ENCODE measurements at places on chromosomes 4 and X.

- DNase-seq = no peak
Observed at GRCh38 chr4:79603681-79604080, 195.7 kb upstream of the GK2 start.

DNA sequence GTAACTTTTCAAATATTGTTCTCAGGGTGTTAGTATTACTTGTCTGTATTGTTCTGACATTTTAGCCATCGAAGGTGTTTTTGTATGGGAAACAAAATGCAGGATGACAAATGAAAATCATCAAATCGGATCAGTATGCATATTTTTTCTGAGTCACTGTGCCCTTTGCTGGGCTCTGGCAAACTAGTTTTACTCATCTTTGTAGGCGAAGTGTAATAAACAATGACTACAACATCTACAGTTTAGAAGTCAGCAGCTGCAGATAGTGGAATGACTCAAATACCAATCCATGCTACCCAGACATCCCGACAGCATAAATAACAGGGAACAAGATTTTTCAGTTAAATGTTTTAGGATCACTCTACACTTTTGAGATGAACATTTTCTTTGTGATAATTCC lies 557.3 kb upstream of the TENM3 start:
- peak; percentile 17 for DNase-seq

DNA sequence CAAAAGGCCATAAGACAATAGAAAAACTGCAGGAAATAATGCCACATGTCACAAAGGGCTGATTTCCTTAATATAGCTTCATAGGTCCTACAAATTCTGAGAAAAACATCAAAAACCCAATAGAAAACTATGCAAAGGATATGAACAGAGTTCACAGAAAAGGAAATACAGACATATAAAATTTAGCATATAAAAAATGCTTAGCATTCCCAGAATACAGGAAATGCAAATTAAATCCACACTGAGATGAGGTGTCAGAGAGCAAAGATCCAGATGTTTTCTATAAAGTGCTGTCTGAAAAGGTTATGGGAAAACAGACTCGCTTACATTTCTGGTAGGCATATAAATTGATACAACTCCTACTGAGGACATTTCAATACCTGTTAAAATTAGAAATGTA lies 33.8 kb downstream of the TXK start:
- no peak for DNase-seq

GRCh38 chr4:54976682-54977081 lies 148.7 kb downstream of the KDR start:
- no peak for DNase-seq

DNA sequence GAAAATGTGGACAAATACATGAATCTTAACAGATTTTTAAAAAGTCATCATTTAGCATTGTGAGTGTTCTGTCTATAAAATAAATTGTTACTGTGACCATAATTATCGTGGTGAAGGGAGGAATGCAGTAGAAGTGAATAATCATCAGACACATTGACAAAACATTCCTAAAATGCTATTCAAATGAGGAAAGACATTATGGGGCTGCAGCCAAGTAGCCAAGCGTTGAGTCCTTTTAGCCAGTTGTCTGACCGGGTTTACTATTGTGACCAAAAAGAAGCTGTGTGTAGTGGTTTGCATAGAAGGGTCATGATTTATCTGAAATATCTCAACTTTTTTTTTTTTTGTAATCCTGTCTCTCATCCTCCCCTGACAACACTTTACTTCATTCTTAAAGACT lies 19.5 kb downstream of the WWC2 start:
- peak; percentile 83 for DNase-seq

DNA sequence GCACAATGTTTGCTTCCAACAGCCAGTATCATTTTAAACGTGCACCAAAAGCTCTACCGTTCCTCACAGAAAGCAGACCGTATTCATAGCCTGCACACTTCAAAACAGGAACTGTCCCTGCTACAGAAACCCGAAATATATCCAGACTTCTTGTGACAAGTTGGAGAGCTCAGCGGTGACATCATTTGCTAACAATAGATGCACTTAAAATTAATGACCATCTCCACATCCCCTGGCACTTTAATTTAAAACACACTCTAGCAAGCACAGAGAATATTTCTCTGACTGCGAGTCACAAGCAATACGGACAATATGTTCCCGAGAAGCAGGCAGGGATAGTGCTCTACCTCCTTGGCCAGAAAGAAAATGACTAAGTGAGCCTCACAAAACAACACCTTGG lies 2.5 kb downstream of the NYX start:
- DNase-seq = no peak

DNA sequence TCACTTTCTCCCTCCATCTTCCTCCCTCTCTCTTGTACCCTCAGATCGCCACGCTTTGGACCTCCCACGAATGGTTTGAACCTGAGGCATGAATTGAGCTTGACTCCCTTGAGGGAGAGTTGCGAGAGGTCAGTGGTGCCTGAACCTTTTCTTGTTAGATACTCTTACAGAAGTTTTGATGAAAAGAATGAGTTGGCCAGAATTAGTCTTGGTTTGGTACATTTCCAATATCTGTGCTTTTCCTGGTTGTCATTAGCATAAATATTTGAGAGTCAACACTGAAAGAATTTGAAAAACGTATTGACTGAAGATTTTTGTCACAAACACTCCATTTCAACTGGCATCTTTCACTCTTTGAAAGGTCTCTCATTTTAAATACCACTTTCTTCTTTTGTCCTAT lies 510.6 kb upstream of the DIPK2B start:
- peak; percentile 11 for DNase-seq

DNA sequence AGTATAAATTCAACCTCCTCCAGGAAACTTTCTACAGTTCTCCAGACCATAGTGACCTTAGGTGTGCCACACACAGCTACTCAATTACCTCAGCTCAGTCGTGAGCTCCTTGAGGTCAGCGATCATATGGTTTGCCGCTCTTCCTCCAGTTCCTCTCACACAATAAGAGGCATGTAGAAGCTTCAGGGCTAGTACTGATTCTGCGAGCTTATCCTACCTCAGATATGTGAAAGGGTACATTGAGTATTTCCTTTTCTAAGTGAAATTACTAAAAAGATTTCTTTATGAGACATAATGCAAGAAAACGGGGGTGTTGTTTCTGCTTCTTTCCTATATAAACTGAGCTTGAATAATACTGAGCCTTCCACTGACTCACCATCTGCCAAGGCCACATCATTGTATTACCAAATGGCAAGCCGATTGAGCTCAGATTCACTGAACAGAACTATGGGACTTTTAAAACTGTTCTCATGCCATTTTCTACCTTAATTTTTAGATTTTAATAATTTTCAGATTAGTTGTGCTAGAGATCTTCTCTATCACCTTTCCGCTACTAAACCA lies 183.1 kb downstream of the HS6ST2 start:
- no peak for DNase-seq

DNA sequence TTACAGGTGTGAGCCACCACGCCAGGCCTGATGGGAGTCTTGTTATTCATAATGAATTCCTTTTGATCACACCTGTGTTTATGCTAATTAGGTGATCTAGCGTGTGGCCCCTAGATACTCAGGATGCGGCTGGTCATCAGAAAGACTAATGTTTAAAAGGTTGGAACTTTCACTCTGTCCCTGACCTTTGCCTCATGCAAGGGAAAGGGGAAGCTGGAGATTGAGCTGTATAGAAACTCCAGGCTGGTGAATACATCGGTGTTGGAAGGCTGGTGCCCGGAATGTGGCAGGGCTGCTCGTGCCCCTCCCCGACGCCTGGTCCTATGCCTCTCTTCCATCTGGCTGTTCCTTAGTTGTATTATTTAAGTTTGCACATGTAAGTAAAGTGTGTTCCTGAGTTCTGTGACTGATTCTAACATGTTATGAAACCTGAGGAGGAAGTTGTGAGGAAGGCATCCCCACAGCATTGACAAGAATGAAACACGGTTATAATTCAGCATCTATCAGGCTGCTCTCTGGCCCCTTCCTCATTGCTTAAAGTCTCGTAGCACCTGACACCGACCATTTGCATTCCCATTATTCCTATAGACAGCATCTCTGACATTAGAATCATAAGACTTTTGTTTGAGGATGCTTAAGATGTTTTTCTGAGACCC lies 28.9 kb downstream of the CASP3 start:
- no peak for DNase-seq

DNA sequence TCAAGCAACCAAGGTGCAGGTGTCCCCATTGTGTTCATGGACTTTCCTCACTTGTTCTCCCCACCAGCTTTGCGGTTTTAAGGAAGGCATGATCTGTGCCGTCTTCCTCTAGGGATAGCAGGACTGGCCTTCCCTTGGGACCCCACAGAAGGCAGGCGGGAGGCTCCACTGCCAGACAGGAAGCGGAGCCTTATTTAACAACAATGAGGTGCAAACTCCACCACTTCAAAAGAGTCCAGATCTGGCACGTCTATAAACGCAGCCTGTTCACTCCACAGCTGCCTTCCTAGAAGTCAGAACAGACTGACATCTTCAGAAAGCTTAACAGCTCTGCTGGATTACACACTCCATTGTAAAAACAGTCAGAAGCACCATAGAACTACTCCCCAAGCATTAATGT lies 1.7 kb upstream of the GPR143 start:
- DNase-seq = no peak

DNA sequence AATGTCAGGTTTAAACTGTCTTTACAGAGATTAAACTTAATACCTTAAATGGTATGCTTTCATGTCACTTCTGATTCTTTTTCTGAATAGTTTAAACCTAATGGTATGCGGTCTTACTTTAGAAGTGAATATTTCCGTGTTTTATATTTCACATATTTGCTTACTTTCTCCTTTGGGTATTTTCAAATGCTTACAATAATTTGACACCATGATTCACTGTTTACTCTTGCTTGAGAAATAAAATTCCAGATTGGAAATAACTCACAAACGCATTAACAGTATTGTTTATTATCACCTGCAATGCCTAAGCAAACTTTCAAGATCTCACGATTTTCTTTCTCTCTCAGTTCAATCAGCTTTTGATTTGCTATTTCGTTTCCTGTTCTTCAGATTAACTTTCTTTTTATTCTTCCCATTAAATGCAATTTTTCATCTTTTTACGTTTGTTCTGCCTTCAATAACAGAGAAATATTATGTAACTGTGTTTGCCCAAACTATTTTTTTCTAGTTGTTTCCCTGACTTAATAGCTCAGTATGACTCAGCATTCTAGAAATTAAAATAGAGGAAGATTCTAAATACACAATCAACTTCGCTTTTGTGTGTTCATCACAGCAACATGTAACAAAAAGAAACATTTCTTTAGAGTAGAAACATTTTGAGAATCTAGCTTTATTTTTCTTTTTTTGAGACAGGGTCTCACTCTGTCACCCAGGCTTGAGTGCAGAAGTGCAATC lies 955.5 kb upstream of the PRKX start:
- no peak for DNase-seq
